ENCODE measurements at places on chromosomes 3 and 15.

- no peak for DNase-seq
Measured at GRCh38 chr15:81225161-81225671, 28.5 kb downstream of the IL16 start.

DNA sequence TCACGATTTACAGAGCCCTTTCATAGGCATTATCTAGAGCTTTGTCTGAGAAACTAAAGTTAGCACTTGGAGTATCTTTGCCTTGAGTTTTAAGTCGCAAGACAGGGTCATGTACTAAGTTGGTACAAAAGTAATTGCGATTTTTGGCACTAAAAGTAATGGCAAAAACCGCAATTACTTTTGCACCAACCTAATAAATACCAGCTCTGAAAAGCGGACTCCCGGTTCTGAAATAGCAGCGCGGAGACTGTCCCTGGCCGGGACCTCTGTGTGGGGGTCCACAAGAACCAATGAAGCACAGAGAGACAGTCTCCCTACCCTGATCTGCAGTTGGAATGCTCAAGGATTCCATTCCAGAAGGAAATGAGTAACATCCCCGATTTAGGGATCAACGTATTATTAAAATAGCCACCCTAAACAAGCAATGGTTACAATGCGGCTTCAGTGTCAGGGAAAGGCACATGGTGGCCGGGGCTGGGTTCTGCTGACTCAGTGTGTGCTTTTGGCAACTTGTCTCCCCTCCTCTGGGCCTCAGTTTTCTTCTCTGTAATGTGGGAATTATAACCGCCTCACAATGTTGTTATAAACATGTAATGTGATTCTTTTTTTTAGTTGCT, 150.3 kb upstream of the MCTP2 start:
- no peak for DNase-seq

DNA sequence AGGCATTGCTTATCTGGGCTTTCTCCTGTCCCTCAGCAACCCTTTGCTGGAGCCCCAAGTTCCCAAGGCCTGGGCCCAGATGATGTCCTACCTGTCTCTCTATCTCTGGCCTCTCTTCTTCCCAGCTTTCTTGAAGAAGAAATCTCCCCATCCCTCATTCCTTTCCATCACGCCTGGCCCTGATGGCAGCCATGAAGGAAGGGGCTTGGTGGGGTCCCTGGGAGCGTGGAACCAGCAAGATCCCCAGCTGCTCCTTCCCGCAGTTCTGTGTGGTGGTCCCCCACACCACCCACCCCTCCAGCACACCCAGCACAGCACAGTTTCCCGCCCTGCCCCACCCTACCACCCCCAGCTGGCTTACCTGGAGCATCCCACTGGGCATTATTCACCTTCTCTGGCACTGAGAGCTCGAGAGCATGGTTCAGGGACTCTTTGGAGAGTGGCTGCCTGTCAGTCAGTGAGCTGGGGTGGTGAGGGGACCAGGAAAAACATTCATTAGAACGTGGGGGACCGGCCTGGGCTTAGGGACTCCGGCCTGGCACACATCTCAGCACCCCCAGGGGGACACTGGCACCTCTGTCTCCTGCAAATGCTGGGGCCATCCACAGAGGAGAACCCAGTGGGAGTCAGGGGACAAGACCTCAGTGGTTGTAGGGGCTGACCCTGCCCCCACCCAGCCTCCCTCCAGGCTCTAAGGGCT, 26.6 kb downstream of the ACSBG1 start:
- no peak for DNase-seq

GRCh38 chr3:69324362-69325025, 61.4 kb downstream of the FRMD4B start:
- DNase-seq, result no peak

GRCh38 chr3:167728176-167728575, 6.5 kb downstream of the PDCD10 start:
- DNase-seq, result no peak

DNA sequence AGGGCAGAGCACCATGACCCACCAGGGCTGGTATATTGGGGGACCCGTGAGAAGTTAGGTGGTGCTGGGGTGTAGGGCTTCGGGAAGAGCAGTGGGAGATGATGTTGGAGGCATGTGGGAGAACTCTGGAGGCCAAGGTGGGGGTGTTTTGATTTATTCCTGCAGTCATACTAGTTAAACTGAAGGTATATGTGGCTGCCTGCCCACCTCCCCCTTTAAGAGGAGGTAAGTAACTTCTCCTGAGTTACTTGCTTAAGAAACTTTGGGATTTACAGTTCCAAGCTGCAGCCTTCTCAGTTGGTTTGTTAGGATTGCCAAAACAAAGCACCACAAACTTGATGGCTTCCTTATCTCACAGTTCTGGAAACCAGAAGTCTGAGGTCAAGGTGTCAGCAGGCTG, 73.1 kb upstream of the AGBL1 start:
- no peak for DNase-seq

DNA sequence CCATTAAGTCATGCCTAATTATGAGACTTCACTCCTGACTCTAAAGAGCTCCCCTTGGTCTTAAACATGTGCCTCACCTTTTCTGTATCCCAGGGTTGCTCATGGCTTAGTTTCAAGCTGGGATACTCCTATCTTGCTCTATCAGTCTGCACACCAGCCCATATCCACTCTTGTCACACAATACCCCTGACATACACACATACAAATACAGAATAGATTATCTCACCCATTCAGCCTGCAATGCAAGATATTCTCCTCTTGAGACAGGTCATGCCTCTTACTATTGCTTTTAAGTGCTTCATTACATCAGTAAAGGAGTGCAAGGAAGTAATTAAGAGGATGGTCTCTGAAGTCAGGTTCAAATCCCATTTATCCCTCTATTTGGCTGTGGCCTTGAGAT, 587.3 kb downstream of the IGSF11 start:
- no peak for DNase-seq

DNA sequence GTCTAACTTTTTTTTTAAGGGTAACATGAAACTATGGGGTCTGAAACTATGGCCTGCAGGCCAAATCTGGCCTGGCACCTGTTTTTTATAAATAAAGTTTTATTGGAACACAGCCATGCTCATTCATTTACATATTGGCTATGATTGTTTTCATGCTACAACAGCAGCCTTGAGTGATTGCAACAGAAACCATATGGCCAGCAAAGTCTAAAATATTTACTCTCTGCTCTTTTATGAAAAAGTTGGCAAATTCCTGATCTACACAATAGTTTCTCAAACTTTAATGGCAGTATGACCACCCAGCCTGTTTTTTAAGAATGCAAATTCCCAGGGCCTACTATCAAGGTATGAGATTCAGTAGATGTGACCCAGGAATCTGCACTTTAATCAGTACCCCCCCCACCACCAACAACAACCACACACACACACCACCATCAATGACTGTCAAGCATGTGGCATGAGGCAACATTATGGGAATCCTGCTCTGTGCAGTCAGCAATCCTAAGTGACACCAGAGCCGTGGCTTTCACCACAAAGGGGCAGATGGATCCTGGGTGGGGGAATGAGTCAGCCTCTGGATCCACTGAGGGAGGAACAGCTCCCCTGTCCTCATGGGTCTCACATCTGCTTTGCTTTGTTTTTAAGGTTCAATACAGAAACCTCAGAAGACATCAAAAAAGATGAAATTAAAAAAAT, 142.8 kb downstream of the NTRK3 start:
- no peak for DNase-seq

DNA sequence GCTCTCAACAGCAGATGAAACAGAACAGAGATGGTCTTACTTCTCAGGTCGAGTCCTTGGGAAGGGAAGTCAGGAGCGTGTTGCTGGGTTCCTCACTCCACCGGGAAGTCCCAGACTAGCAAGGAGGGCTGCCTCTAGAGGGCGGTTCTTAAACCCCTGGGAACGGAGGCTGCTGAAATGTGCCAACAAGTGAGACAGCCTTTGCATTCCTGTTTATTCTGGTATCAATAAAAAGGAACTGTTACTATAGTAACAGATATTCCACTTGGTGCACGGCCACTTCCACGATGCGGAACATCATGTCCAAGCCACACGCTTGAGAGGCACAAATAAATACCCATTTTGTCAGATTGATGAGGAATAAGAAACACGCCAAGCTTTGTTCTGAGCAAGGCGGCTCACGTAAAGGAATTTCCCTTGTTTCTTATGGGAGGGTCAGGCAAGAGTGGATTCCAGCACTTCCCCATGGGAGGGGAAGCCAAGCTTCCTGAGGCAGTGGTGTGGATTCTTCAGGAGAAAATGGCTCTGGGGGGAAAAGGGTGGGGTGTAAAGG, at the start of gene FAM107A:
FAM107A (minus strand) TSS at position 123 of the 553 bp plus-strand sequence. CDS start 7,531 bp downstream, outside the sequence.
- no peak for DNase-seq

- no peak for DNase-seq
Measured at GRCh38 chr3:52227766-52228165, 2.3 kb upstream of the TLR9 start.

DNA sequence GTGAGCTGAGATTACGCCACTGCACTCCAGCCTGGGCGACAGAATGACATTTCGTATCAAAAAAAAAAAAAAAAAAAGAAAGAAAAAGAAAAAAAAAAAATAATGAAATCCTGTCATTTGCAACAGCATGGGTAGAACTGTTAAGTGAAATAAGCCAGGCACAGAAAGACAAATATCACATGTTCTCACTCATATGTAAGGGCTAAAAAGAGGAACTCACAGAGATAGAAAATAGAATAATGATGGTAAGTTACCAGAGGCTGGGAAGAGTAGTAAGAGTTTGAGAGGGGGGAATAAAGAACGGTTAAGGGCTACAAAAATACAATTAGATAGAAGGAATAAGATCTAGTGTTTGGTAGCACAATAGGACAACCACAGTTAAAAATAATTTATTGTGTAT, 19.7 kb downstream of the DENND6A start:
- DNase-seq, result no peak

DNA sequence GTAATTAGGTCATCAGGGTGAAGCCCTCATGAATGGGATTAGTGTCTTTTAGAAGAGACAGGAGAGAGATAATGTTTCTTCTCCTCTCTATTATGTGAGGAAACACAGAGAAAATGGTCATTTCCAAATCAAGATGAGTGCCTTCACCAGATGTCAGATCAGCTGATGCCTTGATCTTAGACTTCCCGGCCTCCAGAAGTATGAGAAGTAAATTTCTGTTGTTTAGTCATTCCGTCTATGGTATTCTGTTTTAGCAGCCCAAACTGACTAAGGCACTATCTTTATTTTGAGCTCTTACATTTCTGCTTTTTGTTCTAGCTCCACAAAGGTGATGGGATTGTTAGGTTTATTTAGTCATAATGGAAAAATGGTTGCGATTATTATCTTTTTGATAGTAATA, 273.2 kb upstream of the GADL1 start:
- DNase-seq, result no peak

DNA sequence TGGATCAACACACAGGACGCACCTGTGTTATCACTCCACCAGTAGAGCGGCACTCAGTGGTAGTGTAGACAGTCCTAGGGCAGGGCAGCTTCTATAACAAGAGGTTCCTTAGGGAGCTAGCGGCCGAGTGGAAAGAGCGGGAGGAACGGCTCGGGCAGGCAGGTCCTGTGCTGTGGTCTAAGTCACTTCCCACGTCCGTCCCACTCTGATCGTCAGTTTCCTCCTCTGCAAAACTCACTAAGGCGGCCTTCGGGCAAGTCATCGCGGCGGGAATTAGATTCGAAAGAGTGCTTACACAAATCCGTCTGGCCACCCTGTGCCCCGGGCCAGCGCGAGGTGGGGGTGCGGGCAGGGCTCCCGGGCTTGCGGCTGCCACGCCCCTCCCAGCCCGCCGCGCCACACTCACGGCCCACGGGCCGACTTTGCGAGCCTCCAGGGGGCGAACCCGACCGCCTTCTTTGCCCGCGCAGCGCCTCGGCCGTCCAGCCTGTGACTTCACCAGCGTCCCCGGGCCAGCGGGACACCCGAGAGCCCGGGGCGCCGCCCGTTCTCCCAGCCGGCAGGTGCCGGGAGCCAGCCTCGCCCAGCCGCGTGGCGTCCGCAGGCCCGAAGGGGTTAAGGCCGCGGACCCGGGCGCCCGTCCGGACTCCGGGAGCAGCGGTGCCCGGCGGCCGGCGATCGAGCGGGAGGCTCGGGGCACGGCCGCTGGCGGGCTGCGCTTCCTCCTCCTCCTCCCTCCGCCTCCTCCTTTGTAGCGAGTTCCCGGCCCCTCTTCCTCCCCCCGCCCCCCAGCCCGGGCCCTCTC, 416 bp upstream of the CORO2B start:
- DNase-seq, result peak; percentile 87

DNA sequence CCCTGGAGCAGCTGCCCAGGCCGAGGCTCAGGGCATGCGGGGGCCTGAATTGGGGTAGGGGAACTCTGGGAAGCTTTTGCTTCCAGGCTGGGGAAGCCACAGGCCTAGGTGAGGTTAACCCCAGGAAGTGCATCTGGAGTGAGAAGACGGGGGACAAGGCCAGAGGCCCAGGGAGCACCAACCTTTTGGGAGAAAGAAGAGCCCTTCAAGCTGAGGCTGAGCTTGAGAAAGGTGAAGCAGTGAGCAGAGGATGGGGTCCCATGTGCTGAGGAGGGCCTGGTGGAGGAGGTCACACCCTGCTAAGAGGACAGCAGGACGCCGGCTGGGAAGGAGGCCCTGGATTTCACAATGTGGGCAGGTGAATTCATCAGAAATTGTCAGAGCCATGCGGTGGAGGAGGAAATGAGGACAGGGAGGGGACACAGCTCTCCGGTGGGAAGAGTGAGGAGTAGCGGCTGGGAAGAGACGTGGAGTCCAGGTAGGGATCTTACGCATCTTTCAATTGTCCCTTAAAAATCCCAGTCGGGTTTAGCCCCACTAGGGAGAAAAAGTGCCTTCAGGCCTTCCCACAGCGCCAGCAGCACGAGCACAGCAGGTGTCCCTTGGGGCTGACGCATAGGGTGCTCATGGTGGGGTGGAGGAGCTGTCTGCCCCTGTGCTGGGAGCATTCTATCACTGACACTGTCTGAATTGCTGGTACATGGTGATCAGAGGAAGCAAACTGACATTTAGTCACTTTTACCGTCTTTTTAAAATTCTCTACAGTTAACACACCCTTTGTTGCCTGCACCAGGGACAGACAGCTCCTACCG, 50.9 kb downstream of the HCN4 start:
- DNase-seq, result peak; percentile 79

DNA sequence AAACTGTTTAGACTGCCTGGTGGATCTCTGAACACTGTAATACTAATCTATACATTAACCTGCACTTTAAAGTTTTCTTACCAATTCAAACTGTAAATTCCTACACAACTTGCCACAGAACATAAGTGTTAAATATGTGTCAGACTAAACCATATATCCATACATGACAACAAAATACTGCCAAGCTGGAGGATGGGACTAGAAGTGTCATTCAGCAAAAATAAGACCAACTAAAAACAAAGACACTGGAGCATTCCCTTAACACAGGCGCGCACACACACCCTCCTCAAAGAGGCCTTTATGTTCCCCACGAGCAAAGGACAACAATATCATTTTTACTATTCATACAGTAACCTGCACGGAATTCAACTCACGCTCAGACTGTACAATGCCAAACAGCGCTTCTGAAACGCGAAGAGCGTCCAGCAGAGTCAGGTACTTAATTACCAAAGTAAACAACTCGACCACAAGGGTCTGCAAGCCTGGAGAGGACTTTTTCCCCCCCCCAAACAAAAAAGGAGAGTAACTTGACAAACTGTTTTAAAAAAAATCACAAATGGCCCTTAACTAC, 1.1 kb downstream of the DCUN1D1 start:
- DNase-seq, result peak; percentile 89

GRCh38 chr3:172279191-172279640, 169.0 kb downstream of the GHSR start:
- DNase-seq, result peak; percentile 66
